Effector memory CD4-positive, alpha-beta T cell (primary cell): ENCODE measurements at places on chromosomes 5 and 9.

DNA sequence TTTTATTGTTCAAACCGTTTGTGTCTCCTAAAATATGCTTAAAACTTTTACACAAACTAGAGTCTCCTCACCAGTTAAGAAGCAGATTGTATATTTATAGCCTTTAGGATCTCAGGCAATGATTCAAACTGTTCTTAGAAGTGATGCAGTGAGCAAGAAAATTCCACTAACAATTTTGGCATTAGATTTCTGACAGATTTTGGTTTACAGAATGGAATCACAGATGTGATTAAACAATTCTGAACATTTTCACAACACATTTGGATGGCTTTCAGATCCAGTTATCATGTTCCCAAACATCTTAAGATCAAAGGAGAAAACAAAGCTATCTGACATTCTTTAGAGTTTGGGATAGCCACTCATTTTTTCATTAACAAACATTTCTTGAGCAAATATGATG, 181.7 kb upstream of the RIOK2 start:
- H3K4me3 ChIP-seq, result no peak overlapping the region
- no peaks in the 10 kb centered on the region for H3K27me3 ChIP-seq
- H3K4me1 ChIP-seq, result no peaks in the 10 kb centered on the region
- no peaks in the 10 kb centered on the region for H3K36me3 ChIP-seq
- H3K27ac ChIP-seq, result no peak overlapping the region

GRCh38 chr5:29321591-29321990, 1871.9 kb upstream of the CDH6 start:
- H3K27ac ChIP-seq, result no peak overlapping the region
- no peaks in the 10 kb centered on the region for H3K4me1 ChIP-seq
- no peak for DNase-seq
- H3K4me3 ChIP-seq, result no peak overlapping the region
- no peaks in the 10 kb centered on the region for H3K36me3 ChIP-seq

DNA sequence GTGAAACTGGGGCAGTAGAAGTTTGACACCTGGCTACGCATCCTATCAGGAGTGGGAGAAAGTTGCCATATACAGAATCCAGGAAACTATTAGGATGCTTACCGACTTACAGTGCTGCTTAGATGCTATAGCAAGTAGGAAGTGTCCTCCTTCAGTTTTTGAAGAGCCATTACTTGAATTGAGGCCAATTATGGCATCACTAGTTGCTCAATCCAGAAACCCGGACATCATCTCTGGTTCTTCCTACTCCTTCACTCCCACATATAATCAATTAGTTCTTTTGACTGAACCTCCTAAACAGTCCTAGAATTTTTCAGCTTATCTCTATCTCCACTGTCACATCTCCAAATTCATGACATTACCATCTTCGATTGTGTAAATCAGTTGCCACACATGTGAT, 41.8 kb upstream of the UGCG start:
- H3K27me3 ChIP-seq, result no peaks in the 10 kb centered on the region
- DNase-seq, result no peak
- no peak overlapping the region for H3K27ac ChIP-seq
- no peaks in the 10 kb centered on the region for H3K4me1 ChIP-seq

- H3K36me3 ChIP-seq, result no peaks in the 10 kb centered on the region
- peak overlapping the region; percentile 24 for H3K4me3 ChIP-seq
- H3K4me1 ChIP-seq, result peaks cover 37% of the 10 kb centered on the region
- H3K27me3 ChIP-seq, result no peaks in the 10 kb centered on the region
- DNase-seq, result peak; percentile 84
- peak overlapping the region; percentile 85 for H3K27ac ChIP-seq
Observed at GRCh38 chr9:128007566-128008138, 26.9 kb upstream of the EEIG1 start.

GRCh38 chr5:39176759-39177630, 42.4 kb downstream of the FYB1 start:
- H3K4me3 ChIP-seq, result peak overlapping the region; percentile 8
- H3K4me1 ChIP-seq, result peaks cover 64% of the 10 kb centered on the region
- peak; percentile 47 for DNase-seq
- peak overlapping the region; percentile 78 for H3K27ac ChIP-seq
- H3K36me3 ChIP-seq, result peaks cover 4% of the 10 kb centered on the region

DNA sequence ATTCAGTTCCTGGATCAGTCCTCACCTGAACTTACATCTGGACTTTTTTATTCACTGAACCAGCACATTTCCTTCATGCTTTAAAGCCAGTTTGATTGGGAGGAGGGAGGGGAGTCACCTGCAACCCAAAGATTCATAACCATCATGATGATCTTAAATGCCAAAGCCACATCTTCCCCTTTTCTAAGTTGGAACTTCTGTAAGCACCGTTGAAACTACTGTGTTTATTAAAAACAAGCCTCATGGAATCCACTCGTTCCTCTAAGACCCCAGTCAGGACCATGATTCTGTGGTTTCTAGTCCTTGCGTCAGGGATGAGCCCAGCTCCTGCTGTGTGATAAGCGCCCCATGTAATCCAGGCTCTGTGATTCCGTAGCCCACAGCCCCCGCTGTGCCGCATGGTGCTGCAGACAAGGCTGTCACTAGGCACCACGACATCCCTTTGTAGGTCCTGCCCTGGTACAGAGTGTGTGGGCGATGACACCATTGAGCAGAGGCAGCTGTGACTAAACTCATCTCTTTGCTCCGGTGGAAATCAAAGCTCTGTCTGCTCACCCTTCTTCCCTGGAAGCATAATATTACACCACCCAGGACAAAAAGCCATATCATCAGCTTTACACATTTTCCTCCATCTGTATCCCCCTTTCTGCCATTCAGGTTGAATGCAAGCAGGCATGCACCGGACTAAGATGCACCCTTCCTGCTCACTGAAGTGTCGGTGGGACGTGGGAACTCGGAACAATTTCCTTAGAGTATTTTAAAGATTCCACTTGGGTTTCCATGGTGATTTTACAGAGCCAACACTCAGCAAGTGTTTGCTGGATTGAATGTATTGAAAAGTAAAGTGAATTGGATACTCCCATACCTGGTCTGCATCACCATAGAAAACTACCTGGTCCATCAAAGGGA, 132.0 kb upstream of the FSTL4 start:
- H3K27ac ChIP-seq, result no peak overlapping the region
- no peak for DNase-seq
- no peaks in the 10 kb centered on the region for H3K4me1 ChIP-seq
- no peak overlapping the region for H3K4me3 ChIP-seq
- H3K36me3 ChIP-seq, result no peaks in the 10 kb centered on the region

DNA sequence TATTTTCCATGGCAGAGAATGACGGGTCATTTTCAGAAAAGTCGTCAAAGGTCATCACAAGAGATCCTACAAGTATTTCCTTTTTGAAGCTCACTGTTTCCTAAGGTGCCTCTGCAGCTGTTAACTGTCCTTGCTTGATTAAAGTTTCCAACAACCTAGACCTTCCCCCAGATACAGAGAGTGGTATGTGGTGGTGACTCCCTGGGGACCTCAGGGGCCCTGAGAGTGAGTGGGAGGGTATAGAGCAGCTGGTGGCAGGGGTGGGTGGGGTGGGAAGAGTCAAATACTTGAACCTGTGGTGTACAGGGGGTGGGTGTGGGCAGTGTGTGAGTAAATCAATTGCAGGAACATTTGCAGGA, 1.6 kb upstream of the CD72 start:
- H3K4me1 ChIP-seq, result peaks cover 26% of the 10 kb centered on the region
- peak overlapping the region; percentile 18 for H3K27ac ChIP-seq
- DNase-seq, result no peak
- H3K4me3 ChIP-seq, result no peak overlapping the region

DNA sequence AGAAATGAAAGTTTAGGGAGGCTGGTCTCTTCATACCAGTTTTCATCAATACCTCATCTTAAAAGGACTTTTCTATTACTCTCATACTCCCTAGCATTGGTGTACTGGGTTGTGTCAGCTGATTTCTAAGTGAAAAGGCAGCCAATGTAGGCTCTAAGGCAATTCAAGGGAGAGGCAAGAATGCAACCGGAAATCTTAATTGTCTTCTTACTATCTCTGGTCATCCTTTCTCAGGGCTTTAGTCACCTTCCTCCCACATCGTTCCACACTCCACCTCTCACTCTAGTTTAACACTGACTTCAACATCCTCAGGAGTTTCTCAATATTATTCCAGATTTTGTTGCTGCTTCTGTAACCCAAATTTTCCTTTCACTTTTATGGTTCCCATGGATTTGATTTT, 281.8 kb upstream of the RFX3 start:
- H3K4me1 ChIP-seq, result no peaks in the 10 kb centered on the region
- no peak overlapping the region for H3K27ac ChIP-seq
- no peak for DNase-seq
- no peaks in the 10 kb centered on the region for H3K36me3 ChIP-seq

GRCh38 chr9:16371306-16371705, 499.2 kb downstream of the BNC2 start:
- no peaks in the 10 kb centered on the region for H3K36me3 ChIP-seq
- no peak overlapping the region for H3K27ac ChIP-seq
- no peaks in the 10 kb centered on the region for H3K4me1 ChIP-seq
- no peak overlapping the region for H3K4me3 ChIP-seq

DNA sequence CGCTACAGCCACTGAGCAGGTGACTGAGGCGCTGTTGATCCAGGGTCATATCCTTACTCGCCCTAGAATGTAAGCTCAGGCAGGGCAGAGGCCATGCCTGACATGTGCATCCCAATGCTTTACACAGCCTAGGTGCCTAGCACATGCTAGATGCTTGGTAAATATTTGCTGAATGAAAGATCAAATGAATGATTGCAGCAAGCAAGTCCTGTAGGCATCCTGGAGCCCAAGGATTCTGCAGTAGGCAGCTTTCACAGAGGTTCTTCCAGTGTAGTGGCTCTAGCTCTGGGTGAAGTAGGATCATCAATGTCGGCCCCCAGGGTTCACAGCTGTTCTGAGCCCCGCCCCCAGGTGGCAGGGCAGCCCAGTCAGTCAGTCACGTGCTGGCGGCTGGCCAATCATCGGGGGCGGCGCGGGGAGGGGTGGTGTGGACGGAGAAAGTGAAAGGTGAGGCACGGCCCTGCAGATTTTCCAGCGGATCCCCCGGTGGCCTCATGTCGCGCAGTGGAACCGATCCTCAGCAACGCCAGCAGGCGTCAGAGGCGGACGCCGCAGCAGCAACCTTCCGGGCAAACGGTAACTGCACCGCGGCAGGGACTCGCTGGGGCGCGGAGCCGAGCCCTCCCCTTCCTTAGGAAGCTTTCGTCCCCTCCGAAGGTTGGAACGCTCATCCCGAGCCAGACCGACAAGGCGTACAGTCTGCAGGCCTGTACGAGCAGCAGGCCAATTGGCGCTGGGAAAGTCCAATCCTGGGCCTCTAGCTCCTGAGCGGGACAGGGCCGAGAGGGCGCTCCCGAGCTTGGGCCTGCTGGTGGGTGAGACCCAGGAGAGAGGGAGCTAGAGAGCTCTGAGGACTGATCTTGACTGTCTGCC, at the start of gene GALT:
Gene GALT (plus strand): TSS at position 465 of the 873 bp plus-strand sequence. CDS start 30 bp downstream, at position 495.
- H3K4me3 ChIP-seq, result peak within 1 kb of the TSS; percentile 88
- peak; percentile 87 for DNase-seq
- peak within 1 kb of the TSS; percentile 79 for H3K27ac ChIP-seq
- H3K4me1 ChIP-seq, result peaks cover 19% of the 10 kb centered on the region

- H3K27ac ChIP-seq, result no peak overlapping the region
- H3K4me3 ChIP-seq, result no peak overlapping the region
- H3K27me3 ChIP-seq, result no peaks in the 10 kb centered on the region
Observed at GRCh38 chr5:133032852-133033742, 6.7 kb upstream of the ZCCHC10 start.

- H3K36me3 ChIP-seq, result no peaks in the 10 kb centered on the region
- no peak overlapping the region for H3K4me3 ChIP-seq
- H3K27me3 ChIP-seq, result no peaks in the 10 kb centered on the region
- DNase-seq, result no peak
- no peak overlapping the region for H3K27ac ChIP-seq
Observed at GRCh38 chr5:169646856-169647255, 9.8 kb downstream of the DOCK2 start.

DNA sequence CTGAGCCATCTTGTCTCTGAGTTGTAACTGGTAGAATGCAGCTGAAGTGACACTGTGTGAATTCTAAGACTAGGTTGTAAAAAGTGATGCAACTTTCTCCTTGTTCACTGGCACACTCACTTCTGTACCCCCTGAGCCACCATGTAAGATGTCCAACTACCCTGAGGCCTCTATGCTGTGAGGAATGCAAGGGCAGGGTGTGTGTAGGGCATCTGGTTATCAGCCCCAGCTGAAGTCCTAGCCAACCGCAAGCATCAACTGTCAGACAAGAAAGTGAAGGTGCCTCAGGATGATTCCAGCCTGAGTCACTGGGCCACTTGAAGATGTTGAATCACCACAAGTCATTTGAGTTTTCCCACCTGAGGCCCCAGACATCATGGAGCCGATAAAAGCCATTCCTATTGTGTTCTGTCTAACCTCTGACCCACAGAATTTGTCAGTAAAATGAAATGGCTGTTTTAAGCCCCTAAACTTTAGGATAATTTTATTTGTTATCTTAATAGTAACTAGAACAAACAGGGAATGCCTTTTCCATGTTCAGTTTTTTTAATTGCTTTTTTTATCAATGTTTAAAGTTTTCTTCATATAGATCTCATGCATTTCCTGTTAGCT, 18.7 kb upstream of the RHOBTB3 start:
- H3K27ac ChIP-seq, result no peak overlapping the region
- H3K36me3 ChIP-seq, result no peaks in the 10 kb centered on the region
- no peak for DNase-seq
- H3K27me3 ChIP-seq, result no peaks in the 10 kb centered on the region

DNA sequence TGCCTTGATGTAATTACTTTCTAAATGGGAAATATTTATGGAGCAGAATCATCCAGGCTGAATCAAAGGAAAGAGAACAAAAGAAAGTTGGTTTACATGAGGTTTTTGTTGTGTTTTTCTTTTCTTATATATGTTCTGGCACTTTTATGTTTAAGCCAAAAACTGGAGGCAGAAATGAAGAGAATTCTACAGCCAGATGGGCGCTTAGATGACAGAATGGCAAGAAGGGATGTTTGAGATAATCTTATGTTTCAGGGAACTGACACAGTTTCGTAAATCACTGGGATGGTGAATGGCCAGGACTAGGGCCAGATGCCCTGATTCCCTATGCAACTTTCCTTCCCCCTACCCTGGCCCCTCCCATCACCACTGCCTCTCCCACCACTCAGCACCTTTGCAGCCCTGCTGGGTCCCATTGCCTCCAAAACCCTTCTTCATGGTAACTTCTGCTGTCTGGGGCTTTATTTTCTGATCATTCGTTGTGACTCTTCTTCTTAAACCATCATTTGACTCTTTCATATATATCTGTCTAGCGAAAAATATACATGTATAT, 111.8 kb downstream of the EFNA5 start:
- H3K36me3 ChIP-seq, result no peaks in the 10 kb centered on the region
- no peaks in the 10 kb centered on the region for H3K27me3 ChIP-seq
- H3K4me3 ChIP-seq, result no peak overlapping the region
- no peak for DNase-seq
- H3K4me1 ChIP-seq, result no peaks in the 10 kb centered on the region

DNA sequence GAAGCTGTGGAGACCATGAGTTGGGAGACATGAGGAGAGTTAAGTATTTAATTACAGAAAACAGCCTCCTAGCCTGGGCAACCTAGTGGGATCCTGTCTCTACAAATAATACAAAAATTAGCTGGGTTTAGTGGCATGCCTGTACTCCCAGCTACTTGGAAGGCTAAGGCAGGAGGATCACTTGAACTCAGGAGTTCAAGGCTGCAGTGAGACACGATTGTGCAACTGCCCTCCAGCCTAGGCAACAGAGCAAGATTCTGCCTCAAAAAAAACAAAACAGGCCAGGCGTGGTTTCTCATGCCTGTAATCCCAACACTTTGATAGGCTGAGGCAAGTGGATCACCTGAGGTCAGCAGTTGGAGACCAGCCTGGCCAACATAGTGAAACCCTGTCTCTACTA, 52.6 kb downstream of the AQP7 start:
- peaks cover 31% of the 10 kb centered on the region for H3K36me3 ChIP-seq
- no peak overlapping the region for H3K27ac ChIP-seq
- H3K27me3 ChIP-seq, result no peaks in the 10 kb centered on the region
- no peak for DNase-seq
- no peak overlapping the region for H3K4me3 ChIP-seq
